Stimulated activated CD4-positive, alpha-beta T cell treated with anti-CD3 and anti-CD28 coated beads, Interleukin-12 subunit alpha, Interleukin-12 subunit beta, amount 100 ng/mL, for 48 hours (primary cell): ENCODE measurements at places on chromosomes 2 and 18.

GRCh38 chr2:176175709-176176607 is 12.5 kb upstream of the HOXD1 start:
- no peak for DNase-seq

DNA sequence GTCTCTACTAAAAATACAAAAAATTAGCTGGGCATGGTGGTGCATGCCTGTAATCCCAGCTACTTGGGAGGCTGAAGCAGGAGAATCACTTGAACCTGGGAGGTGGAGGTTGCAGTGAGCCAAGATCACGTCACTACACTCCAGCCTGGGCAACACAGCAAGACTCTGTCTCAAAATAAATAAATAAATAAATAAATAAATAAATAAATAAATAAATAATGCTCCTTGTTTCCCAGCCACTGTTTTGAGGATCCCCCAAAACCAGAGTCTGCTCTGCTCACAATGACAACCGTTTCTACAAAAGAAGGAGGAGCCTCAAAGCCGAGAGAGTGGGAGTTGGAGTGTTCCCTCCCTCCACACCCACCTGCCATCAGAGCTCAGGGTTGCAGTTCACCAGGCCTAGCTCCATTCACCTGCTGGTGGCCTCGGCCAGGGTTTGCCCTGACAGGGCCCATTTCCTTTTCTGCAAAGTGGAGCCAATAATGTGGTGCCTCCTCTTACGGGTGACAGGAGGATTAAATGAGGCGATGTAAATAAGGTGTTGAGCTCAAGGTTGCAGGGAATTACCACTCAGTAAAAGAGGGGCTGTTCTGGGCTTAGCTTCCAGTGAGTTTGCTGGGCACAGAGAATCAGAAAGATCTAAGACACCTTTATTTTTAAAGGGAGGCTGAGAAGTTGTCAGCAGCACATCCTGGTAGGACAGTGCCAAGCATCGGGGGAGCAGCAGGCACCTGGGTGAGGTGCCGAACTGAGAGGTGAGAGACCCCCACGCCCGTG is 25.5 kb downstream of the CRACDL start:
- no peak for DNase-seq

GRCh38 chr18:46477425-46478011 is 179.5 kb downstream of the LOXHD1 start:
- no peak for DNase-seq

- DNase-seq = no peak
Measured at GRCh38 chr2:130826821-130827501, 9.8 kb upstream of the ARHGEF4 start.

DNA sequence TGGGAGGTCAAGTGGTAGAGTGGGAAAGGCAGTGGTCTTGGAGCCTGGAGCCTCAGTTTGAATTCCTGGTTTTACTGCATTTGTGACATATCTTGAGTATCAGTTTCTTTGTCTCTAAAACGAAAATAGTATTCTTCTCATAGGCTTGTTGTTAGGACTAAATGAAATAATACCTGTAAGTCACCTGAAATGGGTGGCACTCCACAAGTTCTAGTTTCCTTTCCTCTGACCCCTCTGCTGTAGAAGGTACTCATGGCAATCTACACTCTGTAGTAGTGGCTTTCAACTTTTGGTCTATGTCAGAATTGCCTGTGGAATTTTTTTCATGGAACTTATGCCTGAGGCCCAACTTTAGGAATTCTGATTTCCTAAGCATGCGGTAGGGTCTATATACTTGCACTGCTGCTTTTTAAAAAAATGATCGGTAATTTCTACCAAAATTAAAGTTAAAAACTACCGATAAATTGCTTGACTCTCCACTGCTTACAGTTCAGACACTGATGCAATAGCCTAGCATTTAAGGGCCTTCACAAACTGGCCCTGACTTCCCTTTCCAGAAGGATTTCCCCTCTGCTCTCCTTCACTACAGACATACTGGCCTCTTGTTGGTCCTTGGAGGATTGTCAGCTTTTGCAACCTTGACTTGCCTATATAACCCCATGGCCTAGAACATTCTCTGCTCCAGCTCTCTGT is 47.2 kb downstream of the PLEK start:
- DNase-seq = no peak
